Cerebellar cortex (tissue), 1 donor: ENCODE measurements at places on chromosomes 13 and 19.

- DNase-seq: no peak
These were observed 79.1 kb downstream of the ZNF254 start for GRCh38 chr19:24166055-24166454.

DNA sequence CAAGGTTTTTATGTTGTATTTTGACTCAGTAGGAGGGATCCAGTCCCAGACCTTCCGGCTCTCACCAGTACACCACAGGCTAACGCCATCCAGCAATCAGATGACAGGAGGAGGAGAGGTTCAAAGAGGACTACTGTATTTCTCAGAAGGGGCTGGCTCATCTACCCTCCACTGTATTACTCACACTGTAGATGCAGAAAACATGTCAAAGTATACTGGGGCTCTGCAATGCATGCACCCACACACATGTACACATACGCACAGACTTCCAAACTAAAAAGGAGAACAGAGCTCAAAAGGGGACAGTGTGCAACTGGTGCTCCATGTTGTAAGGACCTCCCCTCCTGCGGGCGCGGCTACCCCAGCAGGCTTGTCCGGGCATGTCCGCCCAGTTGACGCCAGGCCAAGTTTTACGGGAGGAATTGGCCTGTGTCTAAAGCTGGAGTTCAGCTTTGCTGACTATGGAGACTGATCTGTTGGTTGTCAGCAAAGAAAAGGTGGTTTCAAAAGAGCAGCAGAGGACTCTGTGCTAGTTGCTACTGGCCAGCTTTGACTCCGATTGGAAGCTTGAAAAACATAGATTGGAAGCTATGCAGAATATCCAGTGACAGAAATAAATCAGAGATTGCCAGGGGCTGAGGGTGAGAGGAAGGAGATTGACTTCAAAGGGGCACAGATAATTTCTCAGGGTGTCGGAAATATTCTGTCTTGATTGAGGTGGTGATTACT, 314.2 kb downstream of the DLEU7 start:
- DNase-seq: peak; percentile 82

DNA sequence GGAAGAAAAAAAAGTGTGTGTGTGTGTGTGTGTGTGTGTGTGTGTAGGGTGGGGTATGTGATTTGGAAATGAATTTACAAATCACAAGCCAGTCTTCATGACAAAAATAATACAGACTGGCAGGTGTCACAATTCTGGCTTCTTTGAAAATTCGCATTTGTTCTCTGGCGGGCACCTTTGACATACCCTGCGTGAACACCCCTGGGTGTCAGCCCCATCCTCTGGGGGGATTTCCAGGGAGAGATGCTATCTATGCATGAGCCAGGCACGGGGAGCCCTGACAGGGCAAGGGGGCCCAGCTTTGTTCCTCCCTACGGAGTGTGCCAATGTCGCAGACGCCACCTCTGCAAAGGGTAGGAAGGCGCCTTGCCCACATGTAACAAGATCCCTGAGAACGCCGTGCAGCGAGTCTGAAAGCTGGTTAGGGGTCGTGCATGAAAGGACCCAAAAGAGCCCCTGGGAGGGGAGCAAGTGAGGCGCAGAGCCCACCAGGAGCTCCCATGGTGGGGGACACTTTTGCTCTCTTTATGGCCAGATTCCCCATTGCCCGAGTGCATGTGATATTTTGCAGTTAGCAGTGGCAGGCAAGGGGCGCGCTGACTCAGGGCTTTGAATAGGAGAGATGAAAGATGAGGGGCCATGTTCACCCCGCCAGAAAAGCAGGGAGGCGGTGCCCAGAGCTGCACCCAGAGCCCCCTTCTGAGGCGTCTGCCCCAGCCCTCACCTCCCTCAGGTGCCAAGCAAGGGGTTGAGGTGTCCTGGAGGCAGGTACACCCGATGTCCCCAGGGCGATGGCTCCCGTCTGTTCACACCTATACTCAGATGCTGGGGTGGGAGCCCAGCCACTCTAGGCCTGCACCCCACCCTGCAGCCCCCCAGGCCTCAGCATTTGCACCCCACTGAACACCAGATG, 45.3 kb downstream of the KLF2 start:
- DNase-seq: no peak

DNA sequence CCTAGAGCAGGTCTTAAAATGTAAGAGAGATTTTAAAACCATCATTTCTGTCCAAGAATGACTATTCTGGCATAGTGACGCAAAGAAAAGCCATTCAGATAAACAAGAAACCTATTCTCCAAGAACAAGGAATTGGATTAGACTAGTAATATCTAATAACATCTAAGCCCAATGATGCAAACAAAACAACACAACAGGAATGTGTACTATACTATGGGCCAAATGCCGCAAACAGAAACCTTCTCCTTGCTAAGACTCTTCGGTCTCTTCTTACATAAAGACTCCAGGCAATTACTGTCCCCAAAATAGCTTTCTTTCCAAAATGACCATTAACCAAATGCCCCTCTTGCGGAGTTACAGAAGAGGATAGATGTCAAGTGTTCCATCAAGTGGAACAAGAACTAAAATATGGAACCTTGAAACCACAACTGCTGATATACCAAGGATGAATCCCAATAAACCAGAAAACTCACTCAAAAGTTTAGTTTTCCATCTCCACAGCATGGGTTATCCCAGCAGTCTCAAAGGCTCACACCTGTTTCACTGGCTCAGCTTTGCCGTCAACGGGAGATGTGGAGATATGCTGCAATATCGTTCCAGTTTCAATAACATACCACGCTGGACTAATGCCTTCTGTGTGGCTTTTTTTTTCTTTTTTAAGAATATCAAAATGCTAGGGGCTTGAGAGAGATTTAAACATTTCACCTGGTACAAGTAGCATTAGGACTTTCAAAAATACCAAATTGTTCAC, 76.2 kb downstream of the FOXO1 start:
- DNase-seq: no peak

DNA sequence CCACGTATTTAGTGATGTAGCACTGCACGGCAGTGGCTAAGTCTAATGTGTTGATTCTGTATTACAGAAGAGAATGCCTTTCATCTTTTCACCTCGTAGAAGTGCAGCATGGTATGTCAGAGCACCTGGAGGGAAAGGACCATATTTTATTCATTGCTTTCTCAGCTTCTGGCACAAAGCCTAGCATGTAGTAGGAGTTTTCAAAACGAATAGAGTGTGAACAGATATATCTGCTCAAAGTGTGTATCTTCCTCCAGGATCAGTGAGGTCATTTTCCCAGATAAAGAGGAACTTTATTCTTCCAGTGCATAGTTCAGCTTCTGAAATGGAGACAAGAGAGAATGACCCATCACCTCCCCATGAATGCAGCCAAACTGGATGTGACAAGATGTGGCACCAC, 21.2 kb upstream of the PCDH8 start:
- no peak for DNase-seq

DNA sequence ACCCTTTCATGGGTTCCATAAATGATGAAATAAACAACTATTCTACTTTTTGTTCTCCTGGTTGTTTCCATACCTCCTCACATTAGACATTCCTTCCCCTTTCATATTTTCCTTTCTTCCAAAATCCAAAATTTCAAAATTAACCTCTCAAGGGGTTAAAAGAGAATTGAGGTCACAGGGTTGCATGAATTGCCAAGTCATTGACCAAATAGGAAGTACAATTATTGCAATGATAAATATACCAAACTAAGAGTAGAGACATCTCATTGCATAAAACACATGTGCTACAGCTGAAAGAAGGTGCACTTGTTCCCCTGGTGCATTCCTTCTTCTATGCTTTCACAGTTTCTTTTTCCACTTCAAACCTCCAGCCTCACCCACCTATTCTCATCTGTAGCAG, 136.1 kb downstream of the KCTD12 start:
- no peak for DNase-seq

GRCh38 chr19:48715681-48716171, 3.8 kb downstream of the MAMSTR start:
- peak; percentile 46 for DNase-seq

DNA sequence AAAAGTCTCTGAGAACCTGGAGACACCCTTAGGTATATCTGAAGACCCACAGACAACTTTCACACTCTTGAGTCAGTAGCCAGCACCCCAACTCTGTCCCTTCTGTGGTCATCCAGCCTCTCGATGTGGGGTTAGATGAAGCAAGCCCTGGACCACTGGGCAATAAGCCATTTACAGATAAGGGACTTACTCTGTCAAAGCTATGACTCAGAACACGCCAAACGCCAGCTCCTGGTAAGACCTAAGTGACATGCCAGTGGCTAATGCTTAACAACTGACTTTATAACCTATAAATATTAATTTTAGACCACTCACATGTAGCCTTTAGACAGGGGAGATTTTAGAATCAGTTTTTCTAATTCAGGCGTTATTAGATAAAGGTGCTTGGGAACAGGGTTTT, 85.7 kb downstream of the SHISA2 start:
- DNase-seq: no peak

- no peak for DNase-seq
These were observed 3.8 kb upstream of the CDC37 start for GRCh38 chr19:10407096-10407495.

GRCh38 chr19:9786342-9786741, 17.8 kb upstream of the ZNF846 start:
- DNase-seq: no peak

DNA sequence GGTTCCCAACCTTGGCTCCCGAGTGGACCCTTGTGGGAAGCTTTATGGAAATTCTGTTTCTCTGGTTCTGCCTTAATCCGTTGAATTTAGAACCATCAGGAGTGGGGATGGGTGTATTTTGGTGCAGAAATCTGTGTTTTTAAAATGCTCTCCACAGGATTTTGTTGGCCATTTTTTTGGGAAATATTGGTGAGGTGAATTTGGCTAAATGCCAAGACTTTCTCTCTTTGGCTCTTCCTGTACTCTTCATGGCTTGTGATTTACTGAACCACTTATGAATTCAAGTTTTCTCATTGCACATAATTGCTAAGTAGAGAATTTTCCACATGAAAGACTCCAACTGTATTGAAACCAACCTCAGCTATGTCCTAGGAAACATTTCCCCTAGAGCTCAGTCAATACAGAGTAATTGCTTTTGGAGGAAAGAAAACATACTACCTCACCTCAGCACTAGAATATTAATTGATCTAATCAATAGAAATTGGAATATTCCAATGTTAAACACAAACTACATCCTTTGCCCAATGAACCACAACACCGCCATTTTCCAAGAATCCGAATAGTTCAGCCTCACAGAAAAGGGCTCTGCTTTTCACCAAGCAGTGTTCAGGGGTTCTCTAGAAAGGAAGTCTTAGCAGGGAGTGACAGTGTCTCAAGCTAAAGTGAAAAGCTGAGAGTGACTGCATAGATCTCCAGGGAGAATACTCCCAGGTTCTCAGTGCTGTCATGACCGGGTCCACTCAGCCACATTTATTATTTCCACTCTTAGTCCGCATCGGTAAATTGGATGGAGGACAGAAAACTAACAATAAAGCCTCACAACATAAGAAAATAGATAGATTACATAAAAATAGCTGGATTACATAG, 60.3 kb downstream of the ERCC5 start:
- no peak for DNase-seq

- DNase-seq: no peak
These were observed 4.6 kb upstream of the NAA16 start for GRCh38 chr13:41306271-41307145.

- no peak for DNase-seq
These were observed 267.3 kb downstream of the RFC3 start for GRCh38 chr13:34085204-34085603.

- DNase-seq: peak; percentile 16
These were observed 2.2 kb upstream of the PLAUR start for GRCh38 chr19:43672061-43672679.

- DNase-seq: no peak
These were observed 1488.1 kb upstream of the PRR20A start for GRCh38 chr13:55652657-55653056.

DNA sequence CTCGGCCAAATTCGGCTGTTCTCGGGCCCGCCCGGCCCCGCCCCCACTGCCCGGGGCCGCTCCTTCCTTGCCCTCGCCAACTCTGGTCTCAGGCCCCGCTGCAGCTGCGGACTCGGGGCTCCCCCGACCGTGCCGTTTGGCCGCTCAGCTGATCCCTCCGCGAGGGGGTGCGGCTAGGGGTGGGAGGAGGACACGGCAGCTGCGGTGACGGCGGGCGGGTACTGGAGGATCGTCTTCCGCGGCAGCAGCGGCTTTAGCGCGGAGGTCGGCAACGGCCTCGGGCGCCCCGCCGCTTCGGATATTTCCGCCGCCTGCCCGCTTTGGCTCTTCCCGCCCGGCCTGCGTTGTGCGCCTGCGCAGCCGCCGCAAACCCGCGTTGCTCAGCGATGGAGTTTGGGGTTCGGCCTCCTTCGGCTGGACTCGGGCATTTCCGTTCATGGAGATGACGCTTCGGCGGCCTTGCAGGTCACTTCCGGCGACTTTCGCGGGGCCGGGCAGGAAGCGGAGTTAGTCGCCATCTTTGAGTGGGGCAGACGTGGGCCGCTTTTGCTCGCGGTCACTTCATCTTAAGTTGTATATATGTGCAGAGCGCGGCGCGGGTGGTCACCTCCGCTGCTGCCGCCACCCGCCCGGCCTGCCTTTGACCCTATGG, 338 bp upstream of the UBE2M start:
- peak; percentile 97 for DNase-seq
